ENCODE measurements at places on chromosomes 13 and 19.
A peak's percentile ranks its signal among the peaks of the same experiment; 100 is the strongest.

DNA sequence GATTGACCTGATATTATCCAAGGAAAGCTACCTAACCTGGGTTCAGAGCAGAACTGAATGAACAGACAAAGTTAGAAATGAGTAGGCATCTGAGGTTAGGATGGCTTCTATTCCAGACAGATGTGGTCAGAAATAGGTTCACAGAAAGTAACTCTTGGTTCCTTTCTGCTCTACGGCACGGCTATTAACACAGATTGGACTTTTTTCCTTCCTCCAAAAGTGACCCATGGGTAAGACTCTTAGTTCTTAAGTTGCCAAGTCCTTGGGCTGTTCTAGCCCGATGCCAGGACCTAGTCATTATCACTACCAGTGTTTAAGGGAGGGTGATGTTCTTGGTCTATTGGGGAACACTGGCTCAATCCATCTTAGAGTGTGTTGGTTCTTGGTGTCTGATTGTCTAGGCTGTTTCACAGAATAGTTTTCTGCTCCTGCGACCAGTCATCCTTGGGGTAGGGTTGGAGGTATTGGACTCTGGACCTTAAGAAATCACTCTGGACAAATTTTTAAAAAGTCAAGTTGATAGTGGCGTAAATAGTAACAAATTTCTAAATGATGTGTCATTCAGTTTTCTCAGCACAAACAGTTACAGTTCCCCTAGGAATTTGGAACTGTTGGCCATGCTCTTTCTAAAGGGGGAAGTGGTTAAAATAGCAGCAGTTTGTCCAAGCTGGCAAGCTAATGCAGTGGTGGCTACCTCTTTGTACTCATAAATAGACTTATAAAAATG lies 60.1 kb upstream of the MYCBP2 start:
- DNase-seq = peak; percentile 22

DNA sequence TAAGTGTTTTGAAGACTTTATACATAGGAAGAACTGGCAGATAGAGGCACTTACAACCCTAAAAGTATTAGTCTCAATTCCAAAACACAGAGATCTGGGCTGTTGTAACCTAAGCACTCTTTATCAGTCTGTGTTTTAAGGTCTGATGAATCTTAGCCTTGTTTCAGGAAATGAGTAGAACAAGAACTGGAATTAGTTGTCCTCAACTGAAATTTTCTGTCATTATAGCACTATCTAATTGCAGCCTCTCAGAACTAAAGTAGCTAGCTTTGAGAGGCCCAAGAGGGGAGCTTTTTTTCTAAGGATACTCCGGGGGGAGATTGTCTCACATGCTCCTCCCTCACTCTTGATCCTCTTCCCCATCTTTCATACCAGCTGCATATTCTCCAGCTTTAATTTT lies 13.1 kb downstream of the HNRNPM start:
- no peak for DNase-seq

GRCh38 chr13:52862358-52863206 lies 14.1 kb upstream of the PCDH8 start:
- DNase-seq = no peak

GRCh38 chr19:44260343-44260681 lies 626 bp downstream of the ZNF233 start:
- peak; percentile 18 for DNase-seq

DNA sequence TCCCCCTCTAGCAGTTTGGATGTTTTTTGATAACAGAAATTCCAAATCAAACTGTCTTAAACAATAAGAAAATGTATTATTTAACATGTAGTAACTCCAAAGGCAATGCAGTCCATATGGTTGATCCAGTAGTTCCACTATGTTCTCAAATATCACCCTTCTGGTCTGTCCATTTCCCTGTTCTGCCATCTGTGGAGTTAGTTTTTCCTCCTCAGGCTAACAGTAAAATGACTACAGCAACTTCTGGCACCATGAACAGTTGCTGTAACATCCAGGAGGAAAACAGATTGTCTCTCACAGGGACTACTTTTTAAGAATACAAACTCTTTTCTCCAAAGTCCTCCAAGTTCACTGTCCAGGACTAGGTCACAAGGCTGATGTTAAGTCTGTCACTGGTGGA lies 455.4 kb downstream of the FGF14 start:
- DNase-seq = no peak

DNA sequence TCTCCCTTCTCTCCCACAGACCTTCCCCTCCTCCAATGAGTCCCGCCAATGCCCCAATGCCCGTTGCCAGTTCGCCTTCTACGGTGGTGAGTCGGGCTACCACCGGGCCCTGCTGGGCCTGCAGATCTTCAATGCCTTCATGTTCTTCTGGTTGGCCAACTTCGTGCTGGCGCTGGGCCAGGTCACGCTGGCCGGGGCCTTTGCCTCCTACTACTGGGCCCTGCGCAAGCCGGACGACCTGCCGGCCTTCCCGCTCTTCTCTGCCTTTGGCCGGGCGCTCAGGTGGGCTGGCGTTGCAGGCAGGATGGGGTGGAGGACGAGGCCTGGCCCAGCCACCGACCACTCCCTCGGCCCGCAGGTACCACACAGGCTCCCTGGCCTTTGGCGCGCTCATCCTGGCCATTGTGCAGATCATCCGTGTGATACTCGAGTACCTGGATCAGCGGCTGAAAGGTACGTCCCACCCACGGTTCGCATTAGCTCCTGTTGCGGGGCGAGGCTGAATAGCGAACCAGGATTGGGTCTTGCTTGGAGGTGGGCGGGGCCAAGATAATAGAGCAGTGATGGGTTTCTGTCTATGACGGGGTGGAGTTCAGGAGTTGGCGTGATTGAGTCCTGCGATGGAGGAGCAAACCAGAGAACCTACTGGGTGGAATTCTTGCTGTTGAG lies 11.1 kb downstream of the SLC44A2 start:
- no peak for DNase-seq

DNA sequence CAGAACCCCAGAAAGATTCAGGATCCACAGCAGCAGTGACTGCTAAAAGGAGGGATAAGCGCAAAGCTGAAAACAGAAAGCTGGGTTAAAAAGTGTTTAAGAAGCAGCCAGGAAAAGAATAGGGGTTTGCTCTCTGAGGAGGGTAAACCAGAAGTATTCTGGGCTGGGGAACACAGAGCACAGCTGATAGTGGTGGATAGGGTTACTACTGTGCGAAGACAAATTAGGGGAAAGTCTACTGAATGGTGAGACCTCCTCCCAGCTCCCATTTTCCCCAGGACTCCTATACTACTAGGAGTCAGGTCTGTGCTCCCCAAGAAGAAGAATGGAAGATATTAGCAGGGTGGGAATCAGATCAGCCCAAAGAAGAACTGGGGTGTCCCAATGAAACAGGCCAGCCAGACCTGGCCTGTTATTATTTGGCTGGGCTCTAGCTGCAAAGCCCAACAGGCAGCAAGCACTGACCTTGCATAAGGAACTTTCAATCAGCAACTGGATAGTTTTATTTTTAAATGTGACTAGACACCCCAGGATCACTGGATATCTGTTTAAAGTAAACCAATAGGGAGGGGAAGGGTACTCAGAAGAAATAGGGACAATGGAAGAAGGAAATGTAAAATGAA lies 43.5 kb upstream of the SERTM1 start:
- no peak for DNase-seq

GRCh38 chr13:68745502-68745901 lies 1362.1 kb upstream of the ATXN8OS start:
- DNase-seq = no peak

DNA sequence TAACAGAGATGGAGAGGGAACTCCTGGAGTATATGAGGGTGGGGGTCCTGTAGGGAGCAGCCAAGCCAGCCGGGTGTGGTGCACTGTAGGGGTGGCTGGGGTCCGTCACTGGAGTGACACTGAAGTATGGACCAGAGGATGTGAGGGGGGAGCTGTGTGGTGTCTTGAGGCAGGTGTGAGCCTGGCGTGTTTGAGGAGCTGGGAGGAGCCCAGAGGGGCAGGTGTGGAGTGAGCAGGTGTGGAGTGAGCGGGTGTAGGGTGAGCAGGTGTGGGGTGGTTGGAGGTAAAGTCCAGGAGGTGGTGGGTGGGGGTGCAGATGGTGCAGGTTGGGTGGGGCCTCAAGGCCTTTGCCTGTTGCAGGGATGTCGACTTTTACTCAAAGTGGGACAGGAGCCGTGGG lies 5.9 kb downstream of the B3GNT8 start:
- DNase-seq = no peak

DNA sequence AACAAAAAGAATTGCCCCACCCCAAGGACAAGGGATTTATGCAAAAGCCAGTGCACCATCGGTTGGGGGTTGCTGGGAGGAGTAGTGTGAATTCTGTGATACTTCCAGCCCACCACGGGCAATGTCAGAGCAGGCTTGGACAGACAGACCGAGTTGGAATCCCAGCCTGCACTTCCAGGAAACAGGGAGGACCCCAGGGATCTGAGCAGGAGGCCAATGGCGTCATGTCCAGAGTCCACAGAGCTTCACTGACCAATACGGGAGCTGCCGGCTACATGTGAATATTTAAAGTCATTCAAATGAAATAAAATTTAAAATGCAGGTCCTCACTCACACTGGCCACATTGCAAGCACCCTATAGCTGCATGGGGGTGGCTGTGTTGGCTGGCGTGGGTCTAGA lies 10.9 kb downstream of the ZNRF4 start:
- no peak for DNase-seq

- no peak for DNase-seq
Measured at GRCh38 chr13:82674546-82674945, 1207.7 kb downstream of the SLITRK1 start.

- no peak for DNase-seq
Measured at GRCh38 chr19:32471811-32472210, 66.2 kb downstream of the DPY19L3 start.

- no peak for DNase-seq
Measured at GRCh38 chr13:101552286-101552685, 99.8 kb downstream of the ITGBL1 start.
